Trophoblast cell (in vitro differentiated cells and primary cell): ENCODE measurements at places on chromosomes 12 and 14.

DNA sequence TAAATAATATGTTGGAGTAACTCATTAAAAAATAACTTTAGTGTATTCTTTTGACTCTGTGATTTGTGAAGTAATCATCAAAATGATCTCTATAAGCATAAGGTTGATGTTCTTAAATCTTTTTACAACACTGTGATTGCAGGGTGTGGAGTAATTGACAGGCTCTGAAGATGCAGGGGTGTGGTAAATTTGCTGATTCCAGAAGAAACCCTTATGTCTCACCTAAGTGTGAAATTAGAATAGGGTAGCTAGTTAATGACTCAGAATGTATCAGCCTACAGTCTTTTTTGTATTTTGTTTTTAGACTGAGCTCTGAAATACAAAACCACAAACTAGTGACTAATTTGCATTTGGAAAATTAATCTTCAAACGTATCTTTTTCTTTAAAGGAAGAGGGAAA lies 5.9 kb downstream of the PRPF39 start:
- DNase-seq: no peak

DNA sequence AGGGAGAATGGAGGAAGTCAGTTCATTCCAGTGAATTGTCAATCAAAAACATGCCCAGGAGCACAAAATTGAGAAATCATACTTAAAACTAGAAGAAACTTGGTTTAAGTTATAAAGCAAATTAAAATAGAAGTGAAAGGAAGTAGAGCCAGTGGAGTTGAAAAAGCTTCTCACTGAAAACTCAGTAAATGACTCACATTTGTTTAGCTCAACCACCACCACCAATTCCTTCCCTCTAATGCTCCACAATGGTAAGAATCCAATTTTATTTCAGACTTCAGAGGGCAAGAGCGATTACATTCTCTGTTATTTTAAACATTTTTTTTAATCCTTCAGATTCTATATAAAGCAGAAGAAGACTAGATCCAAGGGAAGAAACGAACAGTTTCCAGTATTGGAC lies 19.4 kb downstream of the UTP20 start:
- DNase-seq: no peak

- DNase-seq: no peak
These were observed 149.7 kb downstream of the AEBP2 start for GRCh38 chr12:19588951-19589350.

GRCh38 chr14:93789228-93790130 lies 1.2 kb upstream of the PRIMA1 start:
- no peak for DNase-seq

DNA sequence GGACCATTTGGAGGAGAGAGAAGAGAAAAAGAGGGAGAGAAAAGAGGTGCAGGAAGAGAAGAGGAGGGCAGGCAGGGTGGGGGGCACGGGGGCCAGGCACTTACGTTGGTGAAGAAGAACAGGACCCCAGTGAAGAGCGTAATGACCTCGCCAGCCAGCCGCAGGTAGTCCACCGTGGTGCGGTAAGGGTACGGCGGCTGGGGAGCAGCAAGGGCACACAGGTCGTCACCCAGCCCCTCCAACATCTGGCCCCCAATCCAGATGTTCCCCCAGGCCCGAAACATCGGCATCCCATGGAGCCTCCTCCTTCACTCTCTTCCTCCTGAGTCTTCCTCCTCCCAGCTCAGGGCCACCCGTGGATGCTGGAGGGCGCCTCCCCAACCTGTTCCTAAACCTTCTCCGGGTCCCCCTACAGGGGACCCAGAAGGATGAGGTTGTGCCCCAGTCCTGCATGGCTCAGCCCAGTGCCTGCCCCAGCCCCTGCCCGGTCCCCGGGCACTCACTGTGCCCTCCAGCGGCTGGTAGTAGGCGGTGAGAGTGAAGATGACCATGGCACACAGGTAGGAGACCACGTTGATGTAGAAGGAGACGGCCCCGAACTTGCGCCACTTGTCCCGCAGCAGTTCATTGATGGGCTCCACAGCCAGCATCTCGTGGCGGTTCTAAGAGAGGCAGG lies 39.2 kb downstream of the TRPV4 start:
- no peak for DNase-seq

- peak; percentile 74 for DNase-seq
These were observed 3.2 kb downstream of the MGST1 start for GRCh38 chr12:16350682-16351081.

DNA sequence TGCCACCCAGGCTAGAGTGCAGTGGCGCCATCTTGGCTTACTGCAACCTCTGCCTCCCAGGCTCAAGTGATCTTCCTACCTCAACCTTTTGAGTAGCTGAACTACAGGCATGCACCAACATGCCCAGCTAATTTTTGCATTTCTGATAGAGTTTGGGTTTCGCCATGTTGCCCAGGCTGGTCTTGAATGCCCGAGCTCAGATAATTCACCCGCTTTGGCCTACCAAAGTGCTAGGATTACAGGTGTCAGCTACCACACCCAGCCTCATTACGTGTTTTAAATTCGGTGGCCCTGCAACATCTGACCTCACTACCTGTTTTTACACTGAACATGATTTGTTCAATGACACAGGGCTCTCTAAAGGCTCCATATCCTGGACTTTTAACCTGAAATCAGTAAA lies 22.9 kb upstream of the RDH16 start:
- DNase-seq: no peak

DNA sequence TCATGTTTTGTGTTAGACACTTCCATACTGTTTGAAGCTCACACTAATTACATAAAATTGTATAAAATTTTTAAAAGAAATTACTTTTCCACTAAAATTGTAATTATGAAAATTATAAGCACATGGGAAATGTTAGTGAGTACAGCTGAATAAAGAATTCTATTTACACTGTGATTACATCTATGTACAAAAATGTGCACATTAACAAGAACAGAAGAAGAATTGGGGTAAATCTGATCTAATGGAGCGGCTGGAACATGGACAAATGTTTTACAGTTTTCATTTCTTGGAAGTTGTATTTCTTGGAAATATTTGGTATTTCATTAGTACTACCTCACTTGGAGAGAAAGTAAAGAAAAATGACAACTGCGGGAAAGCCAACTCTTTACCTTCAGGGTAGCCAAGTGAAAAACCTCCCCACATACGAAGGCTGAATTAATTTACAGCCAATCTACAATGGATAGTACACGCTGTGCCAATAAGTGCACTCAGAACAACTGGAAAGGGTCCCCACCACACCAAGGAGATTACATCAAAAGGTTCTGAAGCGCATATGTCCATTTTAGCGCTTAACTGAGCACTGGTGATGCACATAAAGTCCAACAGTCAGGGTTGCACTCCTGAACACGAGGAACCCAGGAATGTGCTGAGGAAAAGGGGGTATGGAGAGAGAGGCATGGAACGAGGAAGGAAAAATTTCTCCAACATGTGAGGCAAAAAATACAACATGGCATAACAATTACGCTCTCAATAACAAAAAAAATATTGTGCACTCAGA lies 17.5 kb downstream of the MED13L start:
- no peak for DNase-seq

GRCh38 chr12:114968727-114969126 lies 284.8 kb upstream of the TBX3 start:
- no peak for DNase-seq

GRCh38 chr12:112188130-112188830 lies 62.9 kb downstream of the TRAFD1 start:
- no peak for DNase-seq

- DNase-seq: no peak
These were observed 251.3 kb downstream of the SLC16A7 start for GRCh38 chr12:59847127-59847526.
